Activated CD8-positive, alpha-beta T cell treated with anti-CD3 and anti-CD28 coated beads, Interleukin-2, amount 10 ng/mL, durations not matched to agents 7 days and 5 days (primary cell): ENCODE measurements at places on chromosomes 5 and 9. TPM values are rescaled to one million over a fixed set of nuclear protein-coding genes. Genes with fewer than 3 reads are reported as not detected.

Gene LAMC3
- total RNA-seq, result not detected

Gene LECT2
- total RNA-seq, result not detected

Gene LCN1
- total RNA-seq, result not detected

Gene SPZ1
- not detected for total RNA-seq

Gene GRIN1
- total RNA-seq, result not detected

Gene UCK1
- 36.6 TPM for total RNA-seq

GRCh38 chr5:18329328-18329727 is 695.1 kb downstream of the TAF11L14 start:
- no peak for DNase-seq

GRCh38 chr5:18732556-18733479 is 1098.6 kb downstream of the TAF11L14 start:
- DNase-seq, result no peak

DNA sequence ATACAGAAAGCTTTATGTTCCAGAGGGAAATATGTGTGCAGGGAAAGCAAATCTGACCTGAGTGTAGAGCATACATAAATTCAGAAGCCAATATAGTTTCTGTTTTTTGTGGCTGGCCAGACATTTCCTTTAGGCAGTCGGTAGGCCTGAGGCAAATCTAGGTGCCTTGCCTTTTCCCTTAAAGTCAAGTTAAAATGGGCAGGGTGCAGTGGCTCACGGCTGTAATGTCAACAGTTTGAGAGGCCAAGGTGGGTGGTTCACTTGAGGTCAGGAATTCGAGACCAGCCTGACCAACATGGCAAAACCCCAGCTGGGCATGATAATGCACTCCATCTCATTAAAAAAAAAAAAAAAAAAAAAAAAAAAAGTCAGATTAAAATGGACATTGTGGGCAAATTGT is 31.2 kb downstream of the PHAX start:
- DNase-seq, result no peak

DNA sequence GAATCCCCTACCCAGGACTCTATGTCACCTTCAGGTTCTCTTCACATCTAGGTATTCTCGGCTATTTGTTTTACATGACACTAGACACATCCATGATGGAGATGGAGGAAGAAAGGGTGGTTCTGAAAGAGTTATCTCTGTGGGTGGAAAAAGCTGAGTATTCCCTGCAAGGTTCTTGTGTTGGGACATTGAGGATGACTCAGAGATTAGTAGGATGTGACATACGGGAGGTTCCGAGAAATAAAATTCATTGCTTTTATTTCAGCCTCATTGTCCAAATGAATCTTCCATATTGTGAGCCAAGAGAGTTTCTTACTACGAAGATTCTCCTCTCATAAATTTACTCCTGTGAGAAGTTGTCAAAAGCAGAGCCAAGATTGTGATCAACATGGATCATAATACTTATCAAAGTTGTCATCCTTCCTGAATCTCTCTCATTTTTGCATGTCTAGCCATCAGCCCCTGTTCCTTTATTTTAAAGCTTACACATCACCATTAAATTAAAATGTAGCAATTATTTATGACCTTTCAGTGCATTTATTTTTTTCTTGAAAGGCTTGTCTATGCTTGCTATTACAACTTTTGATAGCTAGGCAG is 370.0 kb downstream of the PSAT1 start:
- DNase-seq, result no peak
